Mesothelial cell of epicardium (in vitro differentiated cells): ENCODE measurements at places on chromosomes 11 and 22. TPM values are rescaled to one million over a fixed set of nuclear protein-coding genes. Genes with fewer than 3 reads are reported as not detected.

OR6T1 gene
- total RNA-seq = not detected in 3 replicates

ANKK1 gene
- total RNA-seq = 2.1 to 2.8 TPM (median 2.4 TPM) in 3 replicates

TRIM21 gene
- total RNA-seq = 16.5 to 17.4 TPM (median 17.1 TPM) in 3 replicates

RFPL1 gene
- total RNA-seq = 0.29 to 0.63 TPM (median 0.54 TPM) in 3 replicates

UCP3 gene
- 4.1 to 5.8 TPM (median 4.5 TPM) in 3 replicates for total RNA-seq

CCDC87 gene
- 0.25 to 0.42 TPM (median 0.41 TPM) in 3 replicates for total RNA-seq

GRCh38 chr11:17648528-17648927 lies 70.8 kb upstream of the MYOD1 start:
- no peak for DNase-seq

DNA sequence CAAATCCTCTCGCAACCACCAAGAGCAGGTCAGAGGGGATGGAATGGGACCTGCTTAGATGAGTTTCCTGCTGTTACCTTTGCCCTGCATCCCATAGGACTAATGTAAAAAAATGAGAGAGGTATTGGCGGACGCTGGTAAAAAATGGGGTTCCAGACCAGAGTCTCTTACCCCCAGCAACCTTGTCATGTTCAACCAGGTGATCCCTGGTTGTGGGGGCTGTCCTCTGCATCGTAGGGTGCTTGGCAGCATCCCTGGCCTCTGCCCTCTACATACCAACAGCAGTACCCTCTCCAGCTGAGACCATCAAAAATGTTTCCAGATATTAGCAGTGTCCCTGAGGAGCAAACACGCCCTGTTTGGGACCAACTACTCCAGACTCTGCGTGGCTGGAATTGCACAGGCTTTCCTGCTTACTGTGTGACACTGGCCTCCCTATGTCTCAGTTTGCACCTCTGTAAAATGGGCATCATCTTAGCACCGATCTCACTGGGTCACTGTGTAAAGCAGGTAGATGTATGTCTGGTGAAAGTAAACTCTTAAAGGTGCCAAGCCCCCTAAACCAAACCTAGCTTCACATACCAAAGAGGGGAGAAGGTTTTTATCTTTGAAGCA lies 1.5 kb downstream of the APOL6 start:
- no peak for DNase-seq

- DNase-seq = no peak
These were observed 42.1 kb downstream of the SCUBE1 start for GRCh38 chr22:43300891-43301676.
